ENCODE measurements at places on chromosomes 5 and 9.

GRCh38 chr5:178473854-178474253, 116.3 kb downstream of the COL23A1 start:
- DNase-seq = no peak

- no peak for DNase-seq
Measured at GRCh38 chr5:137566780-137567179, 67.7 kb upstream of the SPOCK1 start.

DNA sequence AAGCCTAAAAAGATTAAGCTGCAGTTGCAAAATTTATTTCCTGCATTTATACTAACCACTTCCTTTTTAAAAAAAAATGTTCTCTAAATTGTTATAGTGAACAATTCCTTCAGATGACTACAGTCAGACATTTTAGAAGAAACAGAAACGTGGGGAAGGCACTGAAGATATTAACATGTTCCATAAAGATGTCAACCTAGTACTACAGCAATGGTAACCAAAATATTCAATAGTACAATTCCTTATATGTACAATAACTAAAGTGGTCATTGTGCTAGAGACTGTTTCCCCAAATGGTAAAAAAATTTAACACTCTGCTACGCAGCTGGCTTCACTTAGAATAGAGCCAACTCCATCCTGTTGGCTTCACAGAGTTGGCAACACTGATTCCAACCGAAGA, 97.7 kb downstream of the FNBP1 start:
- DNase-seq = no peak

GRCh38 chr5:170306381-170306831, 8.8 kb upstream of the LCP2 start:
- peak; percentile 40 for DNase-seq

- no peak for DNase-seq
Measured at GRCh38 chr5:160488394-160489325, 67.0 kb downstream of the PTTG1 start.

Data from AG20443 (cell line).